AG04450 (cell line): ENCODE measurements at places on chromosomes 16 and 17.

GRCh38 chr17:44375196-44376017 lies 11.8 kb upstream of the FAM171A2 start:
- DNase-seq, result no peak

DNA sequence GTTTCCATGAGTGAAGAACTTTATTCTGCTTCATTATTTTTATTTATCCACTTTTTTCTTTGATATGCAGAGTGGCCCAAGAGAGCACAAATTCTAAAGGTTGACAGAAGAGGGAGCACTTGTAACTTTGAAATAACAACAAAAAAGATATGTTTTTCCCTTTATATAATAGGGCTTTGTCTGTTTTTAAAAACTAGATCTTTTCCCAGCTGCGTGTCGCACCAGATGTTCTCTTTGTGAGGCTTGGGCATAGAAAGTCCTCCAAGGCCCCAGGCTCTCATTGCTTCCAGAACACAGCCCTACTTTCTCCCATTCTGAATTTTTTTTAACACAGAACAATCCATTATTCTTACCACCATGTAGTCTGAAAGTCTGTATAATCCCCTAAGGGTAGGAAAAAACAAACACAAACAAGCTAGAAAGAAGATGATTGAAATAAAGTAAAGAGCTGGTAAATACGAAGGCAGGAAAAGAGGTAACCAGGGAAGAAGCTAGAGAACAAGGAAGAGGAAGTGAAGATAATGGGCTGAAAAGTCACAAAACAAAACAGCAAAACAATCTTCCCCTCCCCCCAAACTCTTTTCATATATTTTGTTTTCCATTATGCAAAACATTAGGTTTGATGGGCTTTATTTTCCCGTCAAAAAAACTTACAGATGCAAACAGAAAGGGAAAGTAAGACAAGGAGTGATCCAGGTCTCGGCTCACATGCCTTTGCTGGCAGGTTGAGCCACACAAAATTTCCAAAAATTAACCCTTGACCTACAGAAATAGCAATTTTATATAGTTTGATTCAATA lies 160.4 kb downstream of the ABCA8 start:
- DNase-seq, result peak; percentile 26

- no peak for DNase-seq
Measured at GRCh38 chr17:71970312-71970711, 150.5 kb upstream of the SOX9 start.

GRCh38 chr17:18141210-18141803 lies 32.8 kb downstream of the MYO15A start:
- DNase-seq, result no peak
